T-helper 17 cell (primary cell): ENCODE measurements at places on chromosomes 1 and 21. TPM values are rescaled to one million over a fixed set of nuclear protein-coding genes. Genes with fewer than 3 reads are reported as not detected.
A peak's percentile ranks its signal among the peaks of the same experiment; 100 is the strongest.

DNA sequence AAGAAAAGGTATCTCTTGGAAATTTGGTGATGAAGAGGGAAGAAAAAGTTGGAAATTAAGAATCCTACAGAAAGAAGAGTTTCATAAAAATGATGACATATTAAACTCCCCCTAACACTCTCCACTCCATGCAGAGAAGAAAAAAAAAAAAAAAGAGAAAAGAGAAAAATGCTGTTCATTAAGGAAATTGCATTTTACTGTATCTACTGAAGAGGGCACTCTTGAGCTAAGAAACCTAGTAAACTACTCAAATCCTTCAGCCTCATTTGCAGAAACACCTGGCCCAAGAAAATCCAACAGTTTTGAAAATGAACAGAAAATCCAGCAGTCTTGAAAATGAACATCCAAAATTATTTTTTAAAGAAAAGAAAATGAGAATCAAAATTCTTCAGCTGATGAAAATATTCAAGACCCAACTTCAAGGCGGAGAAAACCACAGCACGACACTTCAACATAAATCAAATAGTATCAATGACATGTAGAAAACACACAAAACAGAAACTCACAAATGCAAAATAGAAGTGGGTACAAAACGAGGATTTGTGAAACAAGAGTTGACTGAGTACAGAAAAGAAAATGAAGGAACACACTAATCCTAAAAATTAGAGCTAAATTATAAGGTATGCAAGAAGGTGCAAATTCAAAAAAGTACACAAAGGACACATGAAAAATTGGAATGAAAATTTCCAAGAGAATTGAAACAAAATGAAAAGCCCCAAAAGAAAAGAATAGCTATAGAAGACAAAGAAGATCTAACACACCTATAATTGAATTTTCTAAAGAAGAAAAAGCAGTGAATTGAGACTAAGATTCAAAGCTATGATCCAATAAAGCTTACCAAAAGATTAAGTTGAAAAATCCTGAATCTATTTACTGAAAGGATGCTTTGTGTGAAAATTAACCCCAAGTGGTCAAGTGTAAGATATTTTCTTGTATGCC, 73.2 kb upstream of the DNAJC6 start:
- DNase-seq, result no peak
- H3K27me3 ChIP-seq, result peaks cover 34% of the 10 kb centered on the region
- no peak overlapping the region for H3K4me3 ChIP-seq
- no peaks in the 10 kb centered on the region for H3K36me3 ChIP-seq

- no peak overlapping the region for H3K27ac ChIP-seq
- no peak overlapping the region for H3K4me3 ChIP-seq
- H3K27me3 ChIP-seq, result peaks cover 33% of the 10 kb centered on the region
- DNase-seq, result no peak
Observed at GRCh38 chr1:234331507-234331906, 41.7 kb upstream of the COA6 start.

The SELP gene
- total RNA-seq, result 35.4 TPM

DNA sequence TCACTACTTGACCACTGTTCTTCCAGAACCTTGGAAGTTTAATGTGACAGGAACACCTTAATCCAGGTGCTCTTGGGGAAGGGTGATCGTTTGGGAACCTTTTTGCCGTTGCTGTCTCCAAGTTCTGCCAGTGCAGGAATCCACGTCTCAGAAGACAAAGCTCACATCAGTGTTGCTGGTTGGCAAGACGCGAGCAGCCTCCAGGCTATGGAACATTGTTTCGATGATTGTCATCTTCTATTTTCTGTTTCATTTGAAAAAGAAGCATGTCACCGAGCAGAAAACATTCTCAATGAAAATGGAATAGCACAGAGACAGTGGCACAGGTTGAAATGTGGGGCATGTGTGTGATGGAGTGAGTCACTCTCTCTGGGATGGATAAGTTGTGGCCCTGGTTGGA, 11.7 kb downstream of the STUM start:
- DNase-seq, result no peak
- peaks cover 3% of the 10 kb centered on the region for H3K4me1 ChIP-seq
- no peak overlapping the region for H3K4me3 ChIP-seq
- H3K36me3 ChIP-seq, result peaks cover 7% of the 10 kb centered on the region
- H3K27me3 ChIP-seq, result peaks cover 41% of the 10 kb centered on the region

DNA sequence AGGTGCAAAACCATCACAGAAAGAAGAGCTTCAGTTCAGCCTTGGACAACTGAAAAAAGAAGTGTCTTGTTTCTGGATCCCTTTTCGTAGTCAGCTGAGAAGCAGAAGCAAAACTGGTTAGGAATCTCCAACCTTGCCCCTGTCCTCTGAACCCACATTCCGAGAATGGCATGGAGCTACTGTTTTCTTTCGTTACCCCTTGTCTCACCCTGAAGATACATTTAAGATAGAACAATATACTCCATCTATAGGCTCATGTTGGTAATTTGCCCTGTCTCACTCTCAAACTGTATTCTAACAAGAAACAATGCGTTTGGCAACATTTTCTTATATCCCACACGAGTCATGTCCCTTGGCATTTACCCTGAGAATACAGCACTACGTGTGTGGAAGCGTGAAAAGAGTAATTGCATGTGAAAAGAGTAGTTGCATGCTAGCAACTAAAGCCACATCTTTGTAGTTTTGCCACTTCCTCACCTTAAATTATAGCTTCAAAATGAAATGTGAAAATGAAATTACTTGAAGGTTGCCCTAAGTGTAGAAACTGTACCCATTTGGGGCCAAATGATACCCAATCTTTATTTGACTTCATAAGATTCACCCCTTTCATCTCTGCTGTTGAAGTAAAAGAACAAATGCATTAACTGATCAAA, 5.3 kb downstream of the SLAMF7 start:
- H3K27ac ChIP-seq, result peak overlapping the region; percentile 34
- H3K4me1 ChIP-seq, result peaks cover 22% of the 10 kb centered on the region
- H3K36me3 ChIP-seq, result peaks cover 3% of the 10 kb centered on the region
- DNase-seq, result no peak
- H3K27me3 ChIP-seq, result peaks cover 16% of the 10 kb centered on the region
